ENCODE measurements at places on chromosomes 2 and 18.

DNA sequence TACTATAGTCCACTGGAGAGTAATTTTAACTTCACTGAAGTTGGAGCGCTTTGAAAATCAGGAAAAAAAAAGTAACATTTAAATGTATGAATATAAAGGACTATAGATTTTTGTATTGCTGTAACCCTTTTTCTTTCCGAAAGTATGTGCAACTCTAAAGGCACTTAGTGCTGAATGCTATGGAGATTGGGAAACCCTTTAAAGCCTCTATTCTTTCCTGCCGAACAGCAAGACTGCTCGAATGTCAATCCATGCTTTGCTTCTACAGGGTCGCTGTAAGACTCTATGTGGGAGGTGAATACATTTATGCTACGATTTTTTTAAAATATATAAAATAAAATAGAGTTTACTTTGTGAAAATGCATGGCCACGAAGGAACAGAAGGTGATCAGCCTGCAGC lies 825 bp downstream of the GRB14 start:
- no peak for DNase-seq

GRCh38 chr2:24928036-24928435 lies 8.0 kb upstream of the ADCY3 start:
- DNase-seq, result no peak

DNA sequence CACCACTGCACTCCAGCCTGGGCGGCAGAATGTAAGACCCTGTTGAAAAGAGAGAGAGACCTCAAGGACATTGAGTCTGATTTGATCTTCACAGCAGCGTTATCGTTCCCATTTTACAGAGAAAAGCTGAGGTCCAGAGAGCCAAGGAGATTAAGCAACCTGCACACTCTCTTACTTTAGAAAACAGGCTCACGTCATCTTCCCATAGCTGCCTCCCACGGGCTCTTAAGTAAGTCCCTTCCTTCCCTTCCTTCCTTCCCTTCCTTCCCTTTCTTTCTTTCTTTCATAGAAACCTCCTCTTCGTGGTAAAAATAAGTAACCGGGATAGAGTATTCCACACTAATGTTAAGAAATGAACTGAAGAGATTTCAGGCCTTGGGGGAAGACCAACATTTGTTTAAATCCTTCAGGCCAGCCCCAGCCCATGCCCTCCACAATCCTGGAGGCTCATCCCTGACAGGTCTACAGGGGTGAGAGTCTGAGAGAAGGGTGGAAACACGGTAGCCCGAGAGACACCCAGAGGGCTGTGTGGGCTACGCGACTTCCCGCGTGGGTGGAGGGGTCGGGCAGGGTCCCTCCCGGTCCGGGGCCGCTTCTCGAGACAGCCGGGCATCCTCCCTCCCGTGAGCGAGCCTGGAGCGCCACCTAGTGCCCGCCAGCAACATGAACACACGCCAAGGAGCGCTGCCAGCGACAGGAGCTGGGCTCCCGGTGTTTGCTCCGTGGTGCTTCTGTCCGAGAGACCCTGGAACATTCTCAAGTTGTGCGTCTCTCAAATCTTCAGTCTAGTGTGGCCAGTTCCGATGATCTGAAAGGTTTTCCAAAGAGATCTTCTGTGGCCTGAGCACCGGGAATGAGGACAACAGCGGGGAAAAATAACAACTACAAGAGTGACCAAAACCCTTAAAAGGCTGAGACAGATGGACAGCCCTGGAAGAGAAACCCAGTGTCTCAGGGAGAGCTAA lies 160.3 kb downstream of the INO80D start:
- DNase-seq, result no peak

DNA sequence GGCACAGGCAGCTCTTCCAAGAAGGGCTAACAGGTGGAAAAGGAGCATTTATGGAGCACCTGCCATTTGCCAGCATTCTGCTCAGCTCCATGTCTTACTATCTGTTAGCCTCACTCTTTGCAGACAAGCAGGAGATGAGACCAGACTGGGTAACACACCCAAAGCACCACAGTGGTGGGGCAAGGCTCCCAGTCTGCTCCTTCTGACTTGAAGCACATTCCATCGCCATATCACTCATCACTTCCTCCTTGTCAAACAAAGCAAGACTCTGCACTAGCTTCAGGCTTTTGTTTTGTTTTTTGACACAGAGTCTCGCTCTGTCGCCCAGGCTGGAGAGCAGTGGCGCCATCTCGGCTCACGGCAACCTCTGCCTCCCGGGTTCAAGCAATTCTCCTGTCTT lies 182.8 kb downstream of the MGAT5 start:
- DNase-seq, result no peak

DNA sequence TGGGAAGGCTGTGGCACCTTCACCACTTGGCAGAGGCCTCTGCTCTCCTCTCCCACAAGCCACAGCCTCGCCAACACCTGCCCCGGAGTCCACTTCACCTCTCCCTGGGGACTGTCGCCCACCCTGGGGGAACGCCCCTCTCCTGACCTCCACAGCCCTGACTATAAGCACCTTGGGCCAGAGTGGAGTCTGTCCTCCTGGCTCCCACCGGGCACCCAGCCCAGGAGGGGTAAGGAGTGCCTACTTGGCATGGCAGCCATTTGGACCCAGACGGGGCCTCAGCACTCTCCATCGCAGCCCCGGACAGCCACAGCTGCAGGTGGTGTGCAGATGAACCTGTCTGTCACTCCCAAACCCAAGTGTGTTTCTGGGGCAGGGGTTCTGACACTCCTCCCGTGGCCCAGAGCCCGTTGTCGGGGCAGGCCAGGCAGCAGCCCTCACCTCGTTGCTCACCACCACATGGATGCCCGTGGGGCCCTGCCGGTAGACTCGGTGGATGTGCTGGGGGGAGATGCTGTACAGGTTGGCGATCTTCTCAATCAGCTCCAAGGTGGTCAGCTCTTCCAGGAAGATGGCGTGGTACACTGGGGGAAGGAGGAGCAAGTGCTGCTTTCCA lies 53.5 kb downstream of the TFCP2L1 start:
- DNase-seq, result no peak

GRCh38 chr2:5253263-5253662 lies 438.9 kb upstream of the SOX11 start:
- no peak for DNase-seq

All from cortex of kidney (tissue), 1 donor.